ENCODE measurements at places on chromosomes 16 and 17.
A peak's percentile ranks its signal among the peaks of the same experiment; 100 is the strongest.

- DNase-seq: no peak
These were observed 3.2 kb downstream of the MPV17L start for GRCh38 chr16:15398618-15399316.

- DNase-seq: no peak
These were observed 405.5 kb downstream of the CPPED1 start for GRCh38 chr16:12398029-12398682.

GRCh38 chr16:84561291-84561690, 56.6 kb downstream of the COTL1 start:
- no peak for DNase-seq

DNA sequence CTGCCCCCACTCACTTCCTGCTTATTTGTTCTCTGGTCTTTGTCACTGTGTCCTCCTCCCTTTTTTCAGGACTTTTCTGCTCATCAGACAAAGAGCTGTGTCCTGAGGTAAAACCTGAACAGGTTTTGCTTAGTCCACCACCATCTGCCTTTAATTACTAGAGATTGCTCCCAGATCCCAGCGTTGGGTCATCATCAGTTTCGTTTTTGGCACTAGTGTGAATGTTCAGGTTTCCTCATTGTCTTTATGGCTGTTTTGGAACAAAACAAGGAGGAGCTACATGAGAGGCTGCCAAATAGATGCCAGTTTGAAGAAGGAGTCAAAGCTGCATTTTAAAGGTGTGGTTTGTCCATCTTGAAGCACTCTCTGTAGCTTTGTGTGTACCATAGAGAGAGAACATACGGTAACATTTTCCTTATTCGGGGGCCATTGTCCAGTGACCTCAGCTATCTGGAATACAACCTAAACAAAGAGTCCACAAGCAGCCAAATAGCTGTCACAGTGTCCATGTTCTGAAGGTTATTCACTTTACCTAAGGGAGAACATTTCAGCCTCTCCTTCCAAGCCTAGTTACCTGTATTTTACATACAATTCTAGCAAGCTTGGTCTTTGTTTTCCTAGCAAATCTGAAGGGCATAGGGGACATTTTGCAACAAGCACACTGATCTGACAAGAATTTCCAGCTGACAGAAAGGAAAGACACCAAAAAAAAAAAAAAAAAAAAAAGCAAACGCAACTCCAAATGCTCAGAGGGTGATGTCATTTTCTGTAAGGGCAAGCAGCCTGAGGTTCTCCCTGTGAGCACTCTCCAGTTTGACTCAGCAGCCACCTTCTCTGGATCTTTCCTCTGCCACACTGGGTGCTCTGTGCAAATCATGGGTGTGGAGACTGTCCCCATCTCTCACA, 196.1 kb downstream of the NTN1 start:
- no peak for DNase-seq

- peak; percentile 46 for DNase-seq
These were observed 40.8 kb downstream of the RNF157 start for GRCh38 chr17:76199469-76199868.

- DNase-seq: no peak
These were observed 5.9 kb upstream of the MAPK7 start for GRCh38 chr17:19372439-19372838.

DNA sequence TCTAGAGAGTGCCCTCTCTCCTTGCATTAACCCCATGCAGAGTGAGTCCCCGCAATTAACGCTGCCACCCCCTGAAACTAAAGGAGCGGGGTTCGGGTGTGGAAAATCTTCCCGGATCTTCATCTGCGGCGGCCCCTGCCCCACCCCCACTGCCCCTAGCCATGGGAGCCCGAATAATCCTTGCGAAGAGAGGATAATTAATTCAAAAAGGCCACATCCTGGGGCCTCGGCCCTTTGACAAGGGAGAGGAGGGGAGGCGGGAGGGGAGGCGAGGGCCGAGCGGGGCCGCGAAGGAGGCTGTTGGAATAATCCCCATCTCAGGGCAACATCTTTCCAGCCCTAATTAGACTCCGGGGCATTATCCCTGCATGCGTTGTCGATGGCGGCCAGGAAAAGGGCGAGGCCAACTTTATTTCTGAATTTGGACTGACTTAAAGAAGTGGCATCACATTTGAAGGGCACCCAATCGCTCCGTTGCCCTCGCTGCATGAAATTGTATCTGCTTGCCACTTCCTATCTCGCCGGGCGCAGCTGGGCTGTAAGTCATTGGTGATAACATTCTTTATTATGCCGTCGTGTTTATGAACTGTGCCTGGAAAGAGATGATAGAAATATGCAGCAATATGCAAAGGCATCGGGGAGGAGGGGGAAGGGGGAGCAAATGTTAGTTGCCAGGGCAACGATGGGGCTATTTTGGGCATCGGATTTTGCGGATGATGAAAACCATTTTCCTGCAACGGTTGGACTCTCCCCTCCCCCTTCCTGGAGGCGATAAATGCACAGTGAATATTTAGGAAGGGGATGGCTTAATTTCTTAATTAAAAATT, 387.1 kb upstream of the TNRC6C start:
- no peak for DNase-seq

GRCh38 chr17:38877130-38877851, 7.4 kb downstream of the LASP1 start:
- no peak for DNase-seq

GRCh38 chr16:23423496-23424049, 29.4 kb downstream of the COG7 start:
- DNase-seq: no peak

GRCh38 chr17:80441133-80441578, 26.2 kb downstream of the ENDOV start:
- DNase-seq: no peak

- DNase-seq: no peak
These were observed 153.9 kb downstream of the HS3ST3B1 start for GRCh38 chr17:14454746-14455145.

- no peak for DNase-seq
These were observed 4.7 kb upstream of the NLRC5 start for GRCh38 chr16:56984639-56985038.

DNA sequence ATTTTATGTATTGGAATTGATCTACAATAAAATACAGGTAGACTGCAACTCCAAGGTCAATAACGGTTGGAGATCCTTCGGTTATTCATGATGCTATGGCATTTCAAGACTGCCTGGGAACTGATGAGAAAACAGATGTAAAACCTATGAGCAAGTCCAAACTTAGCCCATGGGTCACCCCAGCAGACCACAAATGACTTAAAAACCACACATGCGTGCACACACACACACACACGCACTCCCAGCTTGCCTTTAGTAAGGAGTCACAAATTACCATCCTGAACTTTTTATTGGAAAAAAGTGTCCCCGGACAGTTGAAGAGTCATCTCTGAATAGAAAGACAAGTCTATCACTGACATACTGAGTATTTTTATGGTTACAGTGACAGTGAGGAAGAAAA, 26.7 kb downstream of the TRIM25 start:
- DNase-seq: no peak

- DNase-seq: no peak
These were observed 7.4 kb downstream of the MAF start for GRCh38 chr16:79593074-79593531.

GRCh38 chr16:2420035-2420434, 9.2 kb upstream of the CCNF start:
- no peak for DNase-seq

GRCh38 chr17:68697850-68698361, 96.7 kb upstream of the FAM20A start:
- no peak for DNase-seq

- peak; percentile 27 for DNase-seq
These were observed 118.2 kb upstream of the KCNJ18 start for GRCh38 chr17:21573961-21574610.

GRCh38 chr16:33059206-33059605, 134.8 kb upstream of the TP53TG3C start:
- DNase-seq: no peak

DNA sequence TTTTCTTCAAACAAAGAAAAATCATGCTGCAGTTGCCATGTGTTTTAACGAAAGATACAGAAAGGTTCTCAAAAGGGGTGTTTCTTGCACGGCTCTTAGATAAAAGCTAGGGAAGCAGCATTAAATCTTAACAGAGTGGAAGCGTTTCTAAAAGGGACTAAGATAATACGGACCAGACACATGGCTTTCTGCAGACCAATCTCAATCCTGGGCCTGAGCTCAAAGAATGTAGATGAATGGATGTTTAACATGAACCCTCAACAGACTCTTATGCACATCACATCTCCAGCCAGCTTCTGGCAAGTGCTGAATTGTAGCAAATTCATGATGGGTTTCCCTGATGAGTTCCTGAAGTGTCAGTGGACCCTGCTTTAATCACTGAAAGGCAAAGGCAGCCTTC, 80.2 kb upstream of the COX10 start:
- no peak for DNase-seq

GRCh38 chr17:48506246-48506645, 24.6 kb downstream of the HOXB1 start:
- no peak for DNase-seq

DNA sequence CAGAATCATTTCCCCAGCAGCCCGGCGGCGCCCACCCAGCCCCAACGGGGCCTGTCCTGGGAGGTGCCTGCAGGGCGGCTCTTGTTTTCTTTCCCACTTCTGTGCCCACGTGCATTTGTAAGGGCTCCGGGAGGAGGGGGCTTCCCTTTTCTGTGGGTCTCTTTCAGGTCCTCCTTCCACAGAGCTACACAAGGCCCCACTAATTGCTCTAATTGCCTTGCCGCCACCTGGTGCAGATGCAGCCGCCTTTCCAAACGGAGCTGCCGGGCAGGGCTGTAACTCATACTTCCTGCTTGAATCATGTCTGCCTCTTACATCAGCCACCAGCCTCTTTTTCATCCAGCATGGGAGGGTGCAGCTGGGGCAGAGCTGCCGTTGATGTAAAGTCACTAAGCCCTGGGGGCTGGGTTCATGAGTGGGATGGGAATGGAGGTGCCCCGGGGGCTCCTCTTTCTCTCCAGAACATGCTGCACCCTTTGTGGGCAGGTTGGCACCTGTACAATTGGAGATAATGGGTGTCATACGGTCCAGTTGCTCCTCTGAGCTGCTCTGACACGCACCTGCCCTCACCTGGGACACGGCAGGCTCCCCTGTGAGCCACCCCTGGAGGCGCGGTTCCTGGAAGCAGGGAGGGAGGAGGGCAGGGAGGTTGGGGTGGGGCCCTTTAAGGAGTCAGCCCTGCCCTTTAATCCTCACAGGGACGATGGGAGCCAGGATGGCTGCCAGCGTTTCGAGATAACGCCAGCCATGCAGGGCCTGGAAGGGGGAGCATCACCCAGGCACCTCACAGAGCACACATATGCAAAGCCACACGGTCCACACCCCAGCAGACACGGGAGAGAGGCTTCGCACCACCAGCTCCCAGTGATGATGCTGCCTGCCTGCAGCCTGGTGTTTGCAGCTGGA, 41.1 kb upstream of the KLHDC4 start:
- DNase-seq: peak; percentile 44

DNA sequence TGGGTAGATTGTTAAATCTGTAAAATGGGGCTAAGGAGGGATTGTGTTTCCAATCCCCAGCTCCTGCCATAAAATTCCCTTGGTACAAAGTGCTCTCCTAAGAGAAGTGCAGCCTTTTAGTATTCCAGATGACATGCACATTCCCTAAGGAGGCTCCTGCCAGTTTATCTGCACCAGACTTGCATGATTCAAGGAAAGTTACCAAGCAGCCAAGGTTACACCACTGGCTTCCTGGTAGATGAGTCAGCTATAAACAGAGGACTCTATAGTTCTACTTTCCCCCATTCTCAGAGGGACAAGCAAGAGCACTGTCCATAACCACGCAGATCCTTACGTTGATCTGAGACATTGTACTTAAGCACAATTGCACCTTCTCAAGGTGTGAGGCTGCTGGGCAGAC, 1.9 kb downstream of the CALB2 start:
- DNase-seq: no peak

- no peak for DNase-seq
These were observed 351.9 kb downstream of the SEC14L1 start for GRCh38 chr17:77492446-77493237.

DNA sequence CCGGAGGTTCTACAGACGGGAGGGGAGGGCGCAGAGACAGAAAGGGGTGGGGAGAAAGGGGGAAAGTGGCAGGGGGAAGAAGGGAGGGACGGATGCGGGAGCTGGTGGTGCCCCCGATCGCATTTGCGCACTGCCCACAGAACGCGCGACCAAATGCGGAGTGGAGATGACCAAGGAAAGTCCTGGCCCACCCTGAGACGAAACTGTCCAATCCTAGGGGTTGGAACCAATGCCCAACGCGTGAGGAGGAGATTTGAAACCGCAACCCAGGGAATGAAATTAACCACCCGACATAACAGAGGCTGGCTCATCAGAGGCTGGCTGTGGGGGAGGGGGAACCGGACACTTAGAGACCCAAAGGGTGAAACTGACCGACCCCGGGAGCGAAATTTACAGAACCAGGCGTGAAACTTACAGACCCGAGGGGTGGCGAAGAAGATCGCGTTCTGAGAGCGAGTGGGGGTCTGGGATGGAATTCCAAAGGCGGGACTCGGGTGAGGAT, 1.4 kb downstream of the HES7 start:
- DNase-seq: no peak

- no peak for DNase-seq
These were observed 33.1 kb upstream of the NF1 start for GRCh38 chr17:31061678-31062077.

- DNase-seq: no peak
These were observed 47.1 kb downstream of the TMEM114 start for GRCh38 chr16:8543258-8543657.

- DNase-seq: no peak
These were observed 59.0 kb downstream of the SPACA3 start for GRCh38 chr17:33050611-33051140.

- no peak for DNase-seq
These were observed 401.3 kb downstream of the ZFHX3 start for GRCh38 chr16:72646615-72647014.

DNA sequence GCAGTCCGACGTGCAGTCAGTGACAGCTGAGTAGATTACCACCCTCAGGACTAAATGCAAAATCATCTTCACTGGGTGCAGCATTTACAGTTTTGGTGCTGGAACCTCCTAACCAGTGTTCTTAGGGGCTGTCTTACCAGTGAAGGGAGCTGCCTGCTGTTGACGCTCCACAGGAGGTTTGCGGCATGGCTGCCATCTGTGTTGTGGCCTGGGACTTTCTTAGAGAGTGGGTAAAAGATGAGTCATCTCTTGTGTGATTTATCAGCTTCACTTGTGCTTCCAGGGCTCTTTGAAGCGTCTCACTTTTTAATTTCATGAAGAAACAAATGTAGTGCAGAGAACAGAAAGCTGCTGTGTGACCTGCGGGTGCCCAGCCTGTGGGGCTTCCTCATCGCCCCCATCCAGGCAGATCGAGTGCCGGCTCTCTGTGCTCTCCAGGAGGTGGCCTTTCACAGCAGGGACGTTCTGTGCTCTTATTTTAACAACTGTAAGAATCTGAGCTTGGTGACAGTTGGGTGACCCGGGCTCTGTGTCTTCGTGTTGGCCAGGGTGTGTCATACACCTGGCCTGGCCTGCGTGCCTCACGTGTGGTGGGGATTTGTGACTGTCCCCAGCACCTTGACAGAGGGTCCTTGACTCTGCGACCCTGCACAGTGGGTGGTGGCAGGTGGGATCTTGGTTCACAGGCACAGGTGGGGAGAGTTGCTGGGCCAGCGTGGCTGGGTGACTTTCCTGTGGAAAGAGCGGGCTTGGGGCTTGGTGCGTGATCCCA, 24.3 kb upstream of the ZNF750 start:
- DNase-seq: peak; percentile 78
